ENCODE measurements at places on chromosomes 6 and 20. TPM values are rescaled to one million over a fixed set of nuclear protein-coding genes. Genes with fewer than 3 reads are reported as not detected.

Gene SPATS1
- not detected for polyA plus RNA-seq

Gene WFDC5
- not detected for polyA plus RNA-seq

Gene CYP21A2
- 0.05 TPM for polyA plus RNA-seq

DNA sequence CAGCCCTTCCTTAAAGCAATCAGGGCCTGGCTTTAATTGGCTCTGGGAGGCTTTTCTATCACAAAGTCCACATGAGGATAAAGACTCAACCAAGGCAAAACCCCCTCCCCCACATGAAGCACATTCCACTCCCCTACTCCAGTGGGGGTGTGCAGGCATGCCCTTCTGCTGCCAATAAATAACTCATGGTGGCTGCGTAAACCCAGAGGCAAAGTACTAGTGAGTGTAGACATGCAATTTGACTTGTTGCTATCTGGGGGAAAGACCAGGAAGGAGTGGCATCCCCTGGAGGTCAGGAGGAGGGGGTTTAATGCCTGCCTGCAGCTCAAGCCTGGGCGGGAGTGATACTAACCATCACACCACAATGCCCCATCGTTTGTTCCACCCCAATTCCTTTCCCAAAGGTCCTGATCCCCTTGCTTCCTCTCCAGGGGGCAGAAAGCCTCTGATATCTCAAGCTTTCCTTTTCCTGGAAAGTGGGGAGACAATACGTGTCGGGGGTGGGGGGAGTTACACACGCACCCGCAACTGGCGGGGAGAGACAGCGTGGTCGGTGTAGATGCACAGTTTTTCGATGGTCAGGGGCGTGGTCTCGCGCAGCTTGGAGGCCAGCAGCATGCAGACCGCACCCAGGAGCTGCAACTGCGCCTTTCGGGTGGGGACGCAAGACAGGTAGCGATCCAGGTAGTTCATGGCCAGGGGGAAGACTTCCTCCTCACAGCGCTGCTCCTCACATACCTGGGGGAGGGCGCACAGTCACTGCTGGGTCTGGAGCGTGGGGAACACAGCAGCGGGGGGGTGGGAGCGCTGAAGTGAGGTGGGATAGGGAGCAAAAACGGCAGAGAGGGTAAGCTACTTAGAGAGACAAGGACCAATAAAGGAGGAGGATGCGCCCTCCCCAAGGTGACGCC is 1.5 kb downstream of the CCND3 start:
- H3K36me3 ChIP-seq, result peaks cover 5% of the 10 kb centered on the region
- no peak for DNase-seq
- H3K27me3 ChIP-seq, result no peaks in the 10 kb centered on the region
- H3K4me1 ChIP-seq, result peaks cover 27% of the 10 kb centered on the region
- peak overlapping the region; percentile 97 for H3K4me3 ChIP-seq

DNA sequence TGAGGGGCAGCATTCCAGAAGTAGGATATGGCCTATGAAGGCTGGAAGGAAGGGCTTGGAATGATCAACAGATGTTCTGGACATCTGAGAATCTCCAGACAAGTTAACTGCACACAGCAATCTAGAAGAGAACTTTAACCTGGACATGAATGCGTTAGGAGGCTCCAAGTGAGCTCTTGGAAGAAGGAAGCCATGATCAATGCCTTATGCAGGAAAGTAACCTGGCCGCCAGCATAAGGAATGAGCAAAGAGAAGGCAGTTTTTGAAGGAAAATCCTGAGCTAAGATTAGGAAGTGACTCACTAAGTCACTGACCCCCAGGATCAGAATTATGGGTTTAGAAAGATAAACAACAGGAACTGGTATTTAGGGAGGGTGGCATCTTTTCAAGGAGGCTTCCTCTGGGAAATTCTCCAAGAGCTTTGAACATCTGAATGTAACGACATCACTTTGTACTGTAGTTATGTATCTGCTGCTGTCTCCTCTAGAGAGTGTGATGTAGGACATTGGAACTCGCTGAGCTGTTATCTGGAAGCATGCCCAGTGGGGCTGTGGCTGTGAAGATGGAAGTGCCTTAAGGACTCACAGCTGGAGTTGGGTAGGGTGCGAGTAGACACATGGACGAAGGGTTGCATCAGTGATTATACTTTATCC is 236.8 kb downstream of the PACRG start:
- H3K4me3 ChIP-seq, result no peak overlapping the region
- H3K36me3 ChIP-seq, result no peaks in the 10 kb centered on the region
- DNase-seq, result peak; percentile 50
- no peak overlapping the region for H3K27ac ChIP-seq

GRCh38 chr6:40183902-40184301 is 249.6 kb upstream of the MOCS1 start:
- H3K27me3 ChIP-seq, result no peaks in the 10 kb centered on the region
- H3K27ac ChIP-seq, result no peak overlapping the region
- DNase-seq, result no peak
- H3K4me1 ChIP-seq, result no peaks in the 10 kb centered on the region
- no peaks in the 10 kb centered on the region for H3K36me3 ChIP-seq

DNA sequence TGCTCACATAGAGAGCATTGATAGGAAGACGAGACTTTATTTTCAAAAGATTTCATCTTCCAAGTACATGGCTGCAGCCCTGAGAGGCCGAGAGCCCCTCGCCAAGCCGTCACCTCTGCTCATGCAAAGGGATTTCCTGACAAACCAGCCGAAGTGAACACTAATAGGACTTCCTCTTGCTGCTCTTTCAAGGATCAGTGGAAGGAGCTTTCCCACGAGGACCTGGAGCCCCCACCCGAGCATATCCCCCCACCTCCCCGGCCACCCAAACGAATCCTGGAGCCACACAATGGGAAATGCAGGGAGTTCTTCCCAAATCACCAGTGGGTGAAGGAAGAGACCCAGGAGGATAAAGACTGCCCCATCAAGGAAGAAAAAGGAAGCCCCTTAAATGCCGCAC is 69.3 kb downstream of the PTPN1 start:
- no peaks in the 10 kb centered on the region for H3K27me3 ChIP-seq
- no peak overlapping the region for H3K4me3 ChIP-seq
- H3K4me1 ChIP-seq, result peaks cover 28% of the 10 kb centered on the region
- no peak overlapping the region for H3K27ac ChIP-seq
- no peak for DNase-seq
- H3K36me3 ChIP-seq, result peaks cover 7% of the 10 kb centered on the region

DNA sequence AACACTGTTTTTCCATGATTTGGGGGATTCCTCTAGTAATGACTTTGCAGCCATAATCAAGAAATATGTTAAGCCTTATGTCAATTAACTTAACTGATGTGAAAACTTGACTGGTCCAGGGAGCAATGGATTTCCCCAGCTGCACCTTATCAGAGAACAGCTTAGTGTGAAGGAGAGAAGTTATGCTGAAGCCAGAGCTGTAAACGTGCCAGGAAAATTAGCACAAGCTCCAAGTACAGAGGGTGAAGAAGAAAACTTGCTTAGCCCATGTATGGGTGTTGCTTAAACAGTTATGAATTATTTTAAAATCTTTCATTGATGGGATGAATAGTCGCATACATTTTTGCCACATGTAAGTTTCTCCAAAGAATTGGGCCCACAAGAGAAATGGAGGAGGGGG is 214.9 kb upstream of the RNF217 start:
- H3K27ac ChIP-seq, result no peak overlapping the region
- H3K27me3 ChIP-seq, result no peaks in the 10 kb centered on the region
- H3K4me1 ChIP-seq, result no peaks in the 10 kb centered on the region
- H3K4me3 ChIP-seq, result no peak overlapping the region
- no peak for DNase-seq
- no peaks in the 10 kb centered on the region for H3K36me3 ChIP-seq

DNA sequence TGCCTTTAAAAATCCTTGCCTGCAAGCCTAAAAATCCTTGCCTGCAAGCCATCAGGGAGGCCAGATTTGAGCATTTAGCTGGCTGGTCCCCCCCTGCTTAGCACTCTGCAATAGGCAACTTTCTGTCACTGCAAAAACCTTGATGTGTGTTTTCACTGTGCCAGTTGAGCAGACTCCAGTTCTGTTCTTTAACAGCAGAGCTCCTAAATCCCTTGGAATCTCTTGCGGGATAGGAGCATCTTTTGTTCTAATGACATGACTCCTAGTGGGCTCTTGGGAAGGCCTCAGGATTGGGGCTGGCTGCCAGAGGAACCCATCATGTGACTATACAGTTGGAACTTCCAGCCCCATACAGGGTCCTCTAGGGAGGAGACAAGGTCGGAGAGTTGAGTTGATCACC is 50.4 kb downstream of the FAM184A start:
- no peaks in the 10 kb centered on the region for H3K4me1 ChIP-seq
- no peak for DNase-seq
- no peak overlapping the region for H3K27ac ChIP-seq
- no peak overlapping the region for H3K4me3 ChIP-seq
- H3K36me3 ChIP-seq, result no peaks in the 10 kb centered on the region

DNA sequence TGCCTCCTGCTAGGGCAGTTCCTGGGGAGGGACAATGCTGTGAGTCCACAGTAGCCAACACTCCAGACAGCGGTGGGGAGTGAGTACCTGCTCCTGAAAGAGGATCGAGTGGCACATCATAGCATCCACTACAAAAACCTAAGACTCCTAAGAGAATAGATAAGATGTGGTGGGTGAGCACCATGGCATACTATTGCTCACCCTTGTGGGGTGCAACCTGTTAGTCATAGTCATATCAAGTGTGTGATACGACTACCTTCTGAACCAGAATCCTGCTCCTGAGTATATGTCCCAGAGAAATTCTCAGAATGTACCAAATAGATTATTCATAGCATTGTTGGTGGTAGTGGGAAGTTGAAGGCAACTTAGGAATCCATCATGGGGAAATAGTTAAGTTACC is 62.7 kb upstream of the GLP1R start:
- H3K27ac ChIP-seq, result no peak overlapping the region
- H3K4me1 ChIP-seq, result no peaks in the 10 kb centered on the region
- no peaks in the 10 kb centered on the region for H3K36me3 ChIP-seq
- peaks cover 3% of the 10 kb centered on the region for H3K27me3 ChIP-seq
- no peak overlapping the region for H3K4me3 ChIP-seq
